NCI-H187 (cell line): ENCODE measurements at places on chromosomes 4 and X.

DNA sequence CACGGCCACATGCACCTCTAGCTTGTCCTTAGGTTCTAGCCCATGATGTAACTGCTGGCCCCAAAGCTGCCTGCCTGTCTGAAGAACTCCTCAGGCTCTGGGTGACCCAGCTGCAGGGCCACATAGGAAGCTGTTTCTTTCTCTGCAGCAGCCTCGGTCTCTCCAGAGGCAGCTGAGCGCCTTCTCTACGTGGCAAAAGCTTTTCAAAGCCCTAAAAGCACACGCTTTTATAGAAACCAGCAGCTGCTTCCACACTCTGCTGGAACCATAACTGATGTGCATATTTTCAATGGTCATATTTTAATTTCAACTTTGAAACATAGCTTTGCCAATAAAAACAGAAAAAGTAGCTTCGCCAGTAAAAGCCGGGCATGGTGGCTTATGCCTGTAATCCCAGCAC, 37.4 kb downstream of the FAM53A start:
- DNase-seq = no peak

GRCh38 chr4:113389160-113389559, 339.7 kb downstream of the ANK2 start:
- DNase-seq = no peak

DNA sequence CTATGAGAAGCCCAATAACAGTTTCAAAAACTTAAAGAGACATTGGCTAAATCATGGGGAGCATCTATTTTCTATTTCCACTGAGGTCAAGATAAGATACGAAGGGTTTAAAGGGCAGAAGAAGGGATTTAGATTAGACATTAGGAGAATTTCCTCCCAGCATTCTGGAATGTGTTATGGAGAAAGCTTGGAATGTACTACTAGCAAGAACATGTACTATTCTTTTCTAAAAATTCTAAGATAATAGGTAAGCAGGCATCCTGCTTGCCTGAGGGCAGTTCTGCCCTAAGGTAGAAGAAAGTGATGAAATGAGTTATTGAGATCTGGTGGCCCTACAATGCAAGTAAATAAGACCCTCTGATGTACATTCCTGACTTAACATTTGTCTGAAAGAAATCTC, 279.2 kb downstream of the NR3C2 start:
- no peak for DNase-seq

- no peak for DNase-seq
Measured at GRCh38 chrX:150038986-150039599, 100.8 kb upstream of the EOLA2 start.

GRCh38 chrX:103817502-103817901, 14.6 kb downstream of the RAB9B start:
- peak; percentile 27 for DNase-seq

DNA sequence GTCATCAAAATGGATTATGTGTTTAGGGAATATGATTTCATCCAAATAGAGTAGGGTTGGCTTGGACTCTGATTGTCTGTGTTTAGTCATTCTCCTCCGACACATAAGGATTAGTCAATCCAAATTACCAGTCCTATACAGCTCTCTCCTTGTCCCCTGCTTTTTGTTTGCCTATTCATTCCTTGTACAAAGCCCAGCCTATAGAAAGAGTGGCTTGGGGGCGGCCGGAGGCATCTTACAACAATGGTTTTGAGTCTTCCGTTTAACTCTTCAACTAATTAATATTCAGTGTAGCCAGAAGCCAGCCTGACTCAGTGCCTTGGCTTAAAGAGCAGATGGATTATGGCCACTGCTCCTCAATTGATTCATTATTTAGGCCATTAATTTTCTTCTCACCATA, 796.6 kb upstream of the POU3F4 start:
- no peak for DNase-seq

DNA sequence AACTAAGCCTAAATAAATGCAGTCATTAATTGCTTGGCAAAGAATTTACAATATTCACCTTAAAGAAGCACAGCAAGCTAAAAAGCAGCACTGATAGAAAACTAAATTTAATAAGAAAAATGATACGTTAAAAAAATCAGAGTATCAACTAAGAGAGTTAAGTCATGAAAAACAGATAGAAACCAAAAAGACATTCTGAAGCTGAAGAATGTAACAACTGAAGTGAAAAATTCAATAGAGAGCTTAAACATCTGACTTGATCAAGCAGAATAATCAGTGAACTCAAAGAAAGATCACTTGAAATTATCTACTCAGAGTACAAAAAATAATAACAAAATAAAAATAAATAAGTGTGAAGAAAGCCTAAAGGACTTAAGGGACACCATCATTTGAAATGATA, 588.0 kb upstream of the HS3ST1 start:
- DNase-seq = no peak

DNA sequence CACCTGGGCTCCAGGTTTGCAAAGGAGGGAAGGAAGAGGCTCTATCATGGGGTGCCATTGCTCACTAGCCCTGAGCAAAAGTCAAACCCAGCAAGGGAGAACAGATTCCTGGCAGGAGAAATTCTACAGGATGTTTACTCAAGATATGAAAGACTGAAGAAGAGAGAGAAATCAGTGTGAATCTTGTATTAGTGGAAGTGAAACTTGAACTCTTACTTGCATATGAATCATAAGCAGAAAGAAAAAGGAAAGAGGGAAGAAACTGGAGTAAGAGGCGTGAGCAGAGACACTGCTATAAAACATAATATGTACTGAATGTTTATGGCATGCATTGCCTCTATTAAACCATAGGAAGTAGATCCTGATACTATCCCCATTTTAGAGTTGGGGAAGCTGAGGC, 60.9 kb downstream of the C4orf46 start:
- DNase-seq = no peak

GRCh38 chr4:26034849-26035248, 120.8 kb downstream of the SMIM20 start:
- no peak for DNase-seq

DNA sequence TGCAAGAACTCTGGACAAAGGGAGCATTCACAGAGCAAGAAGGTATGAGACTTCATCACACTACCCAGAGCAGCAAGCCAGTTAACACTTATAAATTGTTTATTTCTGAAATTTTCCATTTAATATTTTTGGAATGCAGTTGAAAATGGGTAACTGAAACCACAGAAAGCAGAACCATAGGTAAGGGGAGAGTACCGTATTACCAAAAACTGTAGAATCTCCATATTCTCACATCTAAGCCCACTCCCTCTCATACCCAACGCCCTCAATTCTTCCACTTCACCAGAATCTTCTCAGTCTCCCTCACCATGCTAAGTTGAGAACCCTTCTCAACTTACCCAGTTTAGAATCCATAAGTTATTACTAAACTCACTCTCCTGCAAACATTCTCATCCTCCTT, 277.8 kb downstream of the SPOCK3 start:
- no peak for DNase-seq

- DNase-seq = no peak
Measured at GRCh38 chr4:159013692-159014091, 89.2 kb upstream of the RAPGEF2 start.

- DNase-seq = no peak
Measured at GRCh38 chr4:14528918-14529317, 473.4 kb upstream of the CPEB2 start.

DNA sequence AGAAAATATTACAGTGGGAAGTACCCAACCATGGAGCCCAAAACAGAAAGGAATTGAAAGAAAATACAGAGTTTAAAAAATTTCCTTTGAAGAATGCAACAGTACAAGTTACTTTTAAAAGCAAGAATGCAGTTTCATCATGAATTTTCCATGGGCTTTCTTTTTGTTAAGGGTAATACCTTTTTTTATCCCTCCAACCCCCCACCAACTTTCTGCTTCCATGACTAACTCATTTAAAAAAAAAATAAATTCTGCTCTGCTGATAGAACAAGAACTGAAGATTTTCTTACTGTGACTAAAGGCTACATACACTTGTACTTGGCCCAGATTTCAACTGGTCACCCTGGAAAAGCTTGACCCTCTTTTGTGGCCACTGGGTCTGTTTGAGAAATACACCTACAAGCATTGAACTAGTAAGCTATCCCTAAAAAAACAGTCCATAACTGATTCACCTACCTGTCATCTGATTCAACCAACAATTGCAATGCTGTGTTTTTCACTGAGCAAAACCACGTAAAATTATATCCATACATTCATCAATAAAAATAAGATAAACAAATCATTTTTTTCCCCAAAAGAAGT, 214.2 kb downstream of the NSUN7 start:
- DNase-seq = no peak

DNA sequence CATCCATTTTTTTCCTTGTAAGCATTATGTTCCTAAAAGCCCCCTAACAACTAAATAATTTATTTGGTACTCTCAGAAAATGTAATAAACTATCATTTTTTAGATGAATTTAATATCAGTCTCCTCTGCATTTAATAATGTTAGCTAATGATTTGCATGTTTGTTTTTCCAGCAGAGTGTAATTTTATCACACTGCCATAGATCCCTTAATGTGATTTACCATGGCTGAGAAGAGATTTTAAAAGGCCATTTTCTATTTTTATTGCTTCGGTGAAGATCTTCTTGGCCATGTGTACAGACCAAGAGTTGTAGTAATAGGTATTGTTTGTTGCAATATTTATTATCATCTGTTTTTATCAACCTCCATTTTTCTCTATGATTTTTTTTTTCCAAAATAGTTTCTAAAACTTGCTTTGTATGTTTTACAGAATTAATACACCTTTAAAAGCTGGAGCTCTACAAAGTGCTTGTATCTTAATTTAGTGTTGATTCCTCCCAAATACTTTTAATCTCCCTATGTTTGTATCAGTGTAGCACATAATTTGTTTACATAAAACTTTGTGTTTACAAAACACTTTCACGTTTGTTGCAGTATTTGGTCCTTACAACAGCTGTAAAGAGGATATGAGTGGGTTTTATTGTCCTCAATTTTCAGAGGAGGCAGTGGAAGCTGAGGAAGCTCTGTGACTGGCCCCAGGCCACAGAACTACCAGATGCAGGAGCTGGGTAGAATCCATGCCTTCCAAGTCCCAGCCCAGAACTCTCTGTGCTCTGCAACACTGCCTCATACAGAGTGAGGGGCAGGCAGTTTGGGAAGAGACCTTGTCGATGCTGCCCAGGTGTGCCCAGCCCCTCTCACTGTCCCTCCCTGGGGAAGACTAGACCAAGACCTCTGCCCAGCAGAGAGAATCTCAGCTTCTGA, 58.1 kb downstream of the FAM114A1 start:
- DNase-seq = no peak

DNA sequence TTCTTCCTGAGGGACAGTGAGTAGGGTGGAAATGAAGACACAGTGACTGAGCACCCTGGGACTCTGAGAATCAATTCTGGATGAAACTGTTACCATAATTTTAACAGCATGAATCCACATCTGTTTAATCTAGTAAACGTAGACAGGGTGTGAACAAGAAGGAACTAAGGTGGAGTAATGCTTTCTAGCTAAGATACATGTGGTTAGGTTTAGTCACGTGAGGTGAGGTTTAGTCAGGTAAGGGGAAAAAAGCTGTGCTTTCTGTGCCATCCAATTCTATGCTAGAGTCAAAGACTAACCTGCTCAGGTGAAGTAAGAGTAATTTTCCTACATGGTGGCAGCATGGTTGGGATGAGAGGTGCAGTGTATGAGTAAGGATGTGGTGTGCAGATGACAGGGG, 54.0 kb upstream of the C4orf54 start:
- DNase-seq = no peak

DNA sequence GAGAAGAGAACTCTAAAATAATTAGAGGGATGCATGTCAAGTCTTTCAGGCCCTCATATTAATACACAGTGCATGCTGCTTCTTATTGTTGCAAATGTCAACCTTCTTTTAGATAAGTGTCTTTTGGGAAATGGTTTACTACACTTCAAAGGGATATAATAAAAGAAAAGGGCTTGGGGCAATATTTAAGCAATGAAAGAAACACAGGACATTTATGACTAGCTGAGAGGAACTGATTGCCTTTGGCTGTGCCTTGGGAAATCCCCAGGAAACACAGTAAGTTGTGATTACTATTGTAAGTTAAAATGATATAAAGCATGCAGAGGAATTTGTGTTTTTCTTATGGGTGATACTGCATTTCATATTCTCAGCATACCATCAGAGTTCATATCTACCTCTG, 1036.2 kb upstream of the GRID2 start:
- no peak for DNase-seq

DNA sequence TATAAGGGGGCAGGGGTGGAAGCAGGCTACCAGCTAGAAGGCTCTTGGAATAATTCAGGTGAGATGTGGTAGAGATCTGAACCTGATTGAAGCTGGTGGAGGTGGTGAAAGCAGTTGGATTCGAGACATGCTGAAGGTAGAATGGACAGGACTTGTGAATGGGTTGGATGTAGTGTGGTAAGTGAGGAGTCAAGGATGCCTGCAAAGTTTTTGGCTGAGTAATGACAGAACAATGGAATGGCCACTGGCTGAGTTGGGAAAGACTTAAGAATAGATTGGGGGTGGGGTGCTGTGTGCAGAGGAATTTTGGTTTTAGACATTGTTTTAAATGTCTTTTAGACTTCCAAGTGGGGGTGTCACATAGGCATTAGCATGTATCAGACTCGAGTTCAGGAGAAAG, 33.5 kb downstream of the HPF1 start:
- DNase-seq = no peak

- no peak for DNase-seq
Measured at GRCh38 chr4:128727658-128728057, 81.8 kb upstream of the JADE1 start.
